ENCODE measurements at places on chromosomes 5 and 9. TPM values are rescaled to one million over a fixed set of nuclear protein-coding genes. Genes with fewer than 3 reads are reported as not detected.

GRCh38 chr5:106094204-106094607, 1576.5 kb downstream of the EFNA5 start:
- peak; percentile 60 for DNase-seq

- no peak for DNase-seq
Observed at GRCh38 chr9:77063645-77064285, 44.3 kb downstream of the FOXB2 start.

The DMRT2 gene
- polyA plus RNA-seq = 2.0 TPM

DNA sequence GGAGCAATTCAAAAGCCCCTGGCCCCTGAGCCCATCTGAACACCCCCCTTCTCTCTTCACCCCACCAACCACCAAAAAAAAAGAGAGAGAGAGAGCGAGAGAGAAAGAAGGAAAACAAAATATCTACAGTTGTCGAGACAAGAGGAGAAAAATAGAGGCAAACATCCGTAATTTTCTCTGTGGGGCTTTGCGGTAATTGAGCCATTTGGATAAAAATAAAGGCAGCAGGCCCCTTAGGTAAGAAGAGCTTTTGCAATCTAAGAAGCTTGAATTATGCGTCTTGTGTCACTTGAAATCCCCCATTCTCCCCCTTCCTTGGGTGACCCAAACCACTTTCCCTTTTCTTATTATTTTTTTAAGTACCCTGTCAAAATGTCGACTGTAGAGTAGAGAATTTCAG, 35.5 kb upstream of the FUBP3 start:
- DNase-seq = no peak
